ENCODE measurements at places on chromosomes 11 and 22. TPM values are rescaled to one million over a fixed set of nuclear protein-coding genes. Genes with fewer than 3 reads are reported as not detected.
A peak's percentile ranks its signal among the peaks of the same experiment; 100 is the strongest.

The PTPRJ gene
- total RNA-seq = 81.8 TPM

GRCh38 chr11:80782135-80782885 is 1341.5 kb upstream of the TENM4 start:
- H3K27ac ChIP-seq = no peak overlapping the region
- no peaks in the 10 kb centered on the region for H3K4me1 ChIP-seq
- no peak for DNase-seq
- H3K27me3 ChIP-seq = no peaks in the 10 kb centered on the region

- H3K27ac ChIP-seq = no peak overlapping the region
- H3K27me3 ChIP-seq = no peaks in the 10 kb centered on the region
- peaks cover 41% of the 10 kb centered on the region for H3K36me3 ChIP-seq
- no peak overlapping the region for H3K4me3 ChIP-seq
- H3K4me1 ChIP-seq = no peaks in the 10 kb centered on the region
- DNase-seq = no peak
Observed at GRCh38 chr22:31857247-31857646, 87.1 kb upstream of the YWHAH start.

GRCh38 chr11:36631774-36632173 is 33.7 kb upstream of the RAG2 start:
- H3K4me3 ChIP-seq = no peak overlapping the region
- peak; percentile 2 for DNase-seq
- H3K4me1 ChIP-seq = no peaks in the 10 kb centered on the region
- peaks cover 2% of the 10 kb centered on the region for H3K27me3 ChIP-seq

- H3K4me3 ChIP-seq = no peak overlapping the region
- no peaks in the 10 kb centered on the region for H3K36me3 ChIP-seq
- DNase-seq = no peak
- H3K27ac ChIP-seq = no peak overlapping the region
- H3K4me1 ChIP-seq = no peaks in the 10 kb centered on the region
Observed at GRCh38 chr22:20622650-20623339, 115.4 kb downstream of the MED15 start.

All from CD4-positive, CD25-positive, alpha-beta regulatory T cell (primary cell).